ENCODE measurements at places on chromosomes 11 and 22. TPM values are rescaled to one million over a fixed set of nuclear protein-coding genes. Genes with fewer than 3 reads are reported as not detected.

DDIAS gene
- total RNA-seq = 2.6 TPM

SYNGR1 gene
- total RNA-seq = 32.6 TPM

VSIG10L2 gene
- total RNA-seq = 0.75 TPM

ANKK1 gene
- 1.4 TPM for total RNA-seq

ATXN10 gene
- total RNA-seq = 193 TPM

GRCh38 chr11:119365071-119365591 lies 16.4 kb downstream of the USP2 start:
- DNase-seq = no peak

DNA sequence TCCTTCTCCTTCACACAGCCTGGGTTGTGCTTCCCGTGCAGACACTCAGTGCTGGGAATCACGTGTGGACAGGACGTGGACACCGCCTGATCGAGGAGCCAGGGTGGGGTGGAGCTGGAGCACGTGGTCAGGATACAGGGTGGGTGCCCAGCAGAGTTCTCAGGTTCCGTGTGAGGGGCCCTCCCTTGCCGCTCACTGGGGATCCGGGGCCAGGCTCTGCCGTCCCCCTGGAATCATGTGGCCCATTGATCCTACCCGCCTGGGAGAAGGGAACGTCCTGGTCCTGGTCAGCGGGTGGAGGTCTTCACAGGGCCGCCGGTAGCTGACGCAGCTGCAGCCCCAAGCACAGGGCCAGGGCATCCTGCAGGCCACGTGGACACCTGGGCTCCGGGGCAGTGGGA lies 397.7 kb downstream of the TBC1D22A start:
- DNase-seq = no peak

GRCh38 chr11:40140560-40140959 lies 1318.9 kb downstream of the LRRC4C start:
- DNase-seq = no peak

GRCh38 chr22:35733036-35733435 lies 15.4 kb downstream of the APOL5 start:
- DNase-seq = no peak

GRCh38 chr11:76781807-76782530 lies 1.2 kb upstream of the TSKU start:
- DNase-seq = no peak

GRCh38 chr22:27488456-27489177 lies 312.9 kb downstream of the MN1 start:
- no peak for DNase-seq

GRCh38 chr11:97772705-97773104 lies 1248.0 kb upstream of the CNTN5 start:
- no peak for DNase-seq

- DNase-seq = no peak
Measured at GRCh38 chr11:118931571-118931970, 5.8 kb upstream of the BCL9L start.

GRCh38 chr11:8338138-8338537 lies 74.5 kb upstream of the LMO1 start:
- DNase-seq = no peak

DNA sequence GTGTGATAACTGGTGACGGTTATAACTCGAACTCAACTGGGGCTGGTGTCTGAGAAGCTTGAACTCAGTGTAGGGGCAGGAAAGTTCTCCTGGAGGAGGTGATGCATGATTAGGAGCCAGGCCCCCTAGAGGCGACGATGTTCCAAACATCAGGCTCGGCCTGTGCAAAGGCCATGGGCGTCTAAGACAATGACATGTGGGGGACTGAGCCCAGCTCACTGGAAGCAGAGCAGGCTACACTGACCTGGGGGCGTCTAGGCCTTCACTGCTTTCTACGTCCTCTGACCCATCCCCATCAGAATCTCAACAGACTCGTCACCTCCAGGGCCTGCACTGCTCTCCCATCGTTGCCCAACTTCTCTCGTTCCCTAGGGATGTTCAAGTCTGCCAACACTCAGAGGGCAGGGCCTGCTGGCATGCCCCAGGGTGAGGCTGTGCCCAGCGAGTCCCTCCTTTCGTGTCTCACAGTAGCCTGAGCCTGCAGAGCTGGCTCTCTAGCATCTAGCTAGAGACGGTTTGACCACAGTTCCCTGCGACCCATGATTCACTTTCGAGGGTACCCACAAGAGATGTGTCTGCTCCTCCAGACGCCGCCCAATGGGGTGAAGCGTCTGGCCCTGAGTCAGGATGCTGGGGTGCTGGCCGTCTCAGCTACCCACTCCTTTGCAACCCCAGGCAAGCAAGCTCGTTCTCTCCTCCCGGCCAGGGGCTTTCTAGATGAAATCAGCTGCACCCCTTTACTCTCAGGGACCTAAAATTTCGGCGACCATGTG lies 1.1 kb upstream of the ATG16L2 start:
- peak; percentile 56 for DNase-seq

DNA sequence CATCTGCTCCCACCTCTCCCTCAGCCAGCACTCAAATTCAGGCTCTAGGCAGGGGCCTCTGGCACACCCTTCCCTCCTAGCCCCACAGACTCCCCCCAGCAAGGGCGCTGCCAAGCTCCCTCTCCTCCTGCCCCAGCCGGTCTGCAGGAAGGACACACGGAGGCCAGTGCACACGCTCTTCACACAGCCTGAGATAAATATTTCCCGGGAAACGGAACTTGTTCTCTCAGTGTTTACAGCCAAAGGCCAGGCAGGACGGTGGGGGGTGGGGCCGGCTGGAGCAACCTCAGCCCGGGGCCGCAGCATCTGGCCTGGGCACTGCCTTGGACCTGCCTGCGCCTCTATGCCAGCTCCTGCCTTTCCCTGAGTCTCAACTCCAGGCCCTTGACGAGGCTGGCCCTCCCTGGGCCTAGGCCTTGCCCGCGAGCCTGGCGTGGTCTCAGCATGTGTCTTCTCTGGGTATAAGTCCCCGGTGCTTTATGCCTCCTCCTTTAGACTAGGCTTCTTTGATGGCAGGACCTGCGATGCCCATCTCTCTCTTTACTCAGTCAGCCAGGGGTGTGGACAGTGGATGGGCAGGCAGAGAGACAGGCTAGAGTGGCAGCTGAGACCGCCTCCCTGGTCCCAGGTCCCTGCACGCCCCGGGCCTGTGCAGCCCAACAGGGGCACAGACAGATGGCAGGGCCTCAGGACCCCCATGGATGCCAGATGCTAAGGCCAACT lies 48.4 kb downstream of the PDE2A start:
- peak; percentile 64 for DNase-seq

- DNase-seq = no peak
Measured at GRCh38 chr11:1651411-1651980, 21.9 kb downstream of the KRTAP5-5 start.

- no peak for DNase-seq
Measured at GRCh38 chr11:32266601-32267000, 168.7 kb downstream of the WT1 start.

- DNase-seq = no peak
Measured at GRCh38 chr11:62664405-62665074, 470 bp downstream of the C11orf98 start.

DNA sequence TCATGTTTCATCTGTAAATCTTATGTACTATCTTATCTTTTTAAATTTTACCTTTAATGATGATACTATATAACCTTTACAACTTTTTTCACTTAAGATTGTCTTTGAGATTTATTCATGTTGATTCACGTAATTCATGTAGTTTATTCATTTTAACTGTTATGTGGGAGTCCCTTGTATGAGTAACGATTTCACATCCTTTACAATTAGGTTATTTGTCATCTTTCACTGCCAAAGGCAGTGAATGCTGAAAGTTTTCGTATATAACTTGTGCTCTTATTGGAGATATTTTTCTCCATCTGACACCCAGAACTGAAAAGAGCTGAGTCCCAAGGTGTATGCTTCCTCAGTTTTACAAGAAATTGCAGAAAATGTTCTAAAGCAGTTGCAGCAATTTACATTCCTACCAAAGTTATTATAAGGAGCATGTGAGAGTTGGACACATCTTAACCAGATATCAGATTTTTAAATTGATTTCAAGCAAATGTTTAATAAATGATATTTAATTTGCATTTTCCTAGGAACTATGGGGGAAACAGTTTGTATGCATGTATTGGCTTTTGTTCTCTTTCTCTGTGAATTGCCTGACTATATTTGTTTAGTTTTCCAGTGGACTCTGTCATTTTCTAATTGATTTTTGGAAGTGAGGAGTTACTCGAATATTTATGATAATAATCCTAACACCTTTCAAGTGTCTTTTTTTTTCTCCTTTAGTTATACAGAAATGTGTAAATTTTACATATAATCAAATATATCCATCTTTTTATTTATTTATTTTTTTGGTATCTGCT lies 6.4 kb downstream of the ARL14EP start:
- DNase-seq = no peak

- DNase-seq = no peak
Measured at GRCh38 chr22:23210428-23211170, 30.3 kb downstream of the BCR start.

DNA sequence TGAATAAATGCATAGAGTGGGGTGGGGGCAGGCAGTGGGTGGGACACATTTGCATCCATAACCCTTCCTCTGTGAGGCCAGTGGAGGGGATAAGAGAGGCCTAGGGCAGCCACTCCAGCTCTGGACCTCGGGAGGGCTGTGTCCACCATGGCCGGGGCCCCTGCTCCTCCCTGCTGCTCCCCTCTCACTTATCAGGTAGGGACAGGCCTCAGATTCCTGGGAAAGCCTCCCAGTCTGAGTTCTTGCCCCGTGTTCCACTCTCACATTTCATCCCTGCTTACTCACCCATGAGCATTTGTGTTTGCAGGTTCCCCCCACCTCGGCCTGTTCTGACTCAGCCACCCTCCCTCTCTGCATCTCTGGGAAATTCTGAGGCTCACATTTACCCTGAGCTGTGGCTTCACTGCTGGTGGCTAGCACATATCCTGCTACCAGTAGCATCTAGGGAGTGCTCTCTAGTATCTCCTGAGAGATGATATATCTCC lies 128.7 kb upstream of the TOP3B start:
- no peak for DNase-seq

DNA sequence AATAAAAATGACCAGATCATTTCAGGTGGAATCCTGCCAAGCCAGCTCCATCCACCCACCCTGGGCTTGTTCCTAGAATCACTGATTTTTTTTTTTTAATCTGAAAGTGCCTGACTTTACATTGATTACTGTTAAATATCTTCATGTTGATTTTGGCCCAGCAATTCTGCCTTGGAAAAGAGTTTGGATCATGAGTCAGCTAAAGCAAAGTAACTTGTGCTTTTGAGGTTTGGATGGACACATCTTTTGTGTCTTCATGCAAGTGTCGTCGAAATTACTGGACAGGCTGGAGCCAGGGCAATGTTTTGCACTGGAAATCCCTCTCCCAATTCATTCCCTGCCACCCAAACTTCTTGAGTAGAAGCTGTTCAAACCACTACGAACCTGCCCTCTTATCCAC lies 164.0 kb upstream of the SYT13 start:
- DNase-seq = no peak

DNA sequence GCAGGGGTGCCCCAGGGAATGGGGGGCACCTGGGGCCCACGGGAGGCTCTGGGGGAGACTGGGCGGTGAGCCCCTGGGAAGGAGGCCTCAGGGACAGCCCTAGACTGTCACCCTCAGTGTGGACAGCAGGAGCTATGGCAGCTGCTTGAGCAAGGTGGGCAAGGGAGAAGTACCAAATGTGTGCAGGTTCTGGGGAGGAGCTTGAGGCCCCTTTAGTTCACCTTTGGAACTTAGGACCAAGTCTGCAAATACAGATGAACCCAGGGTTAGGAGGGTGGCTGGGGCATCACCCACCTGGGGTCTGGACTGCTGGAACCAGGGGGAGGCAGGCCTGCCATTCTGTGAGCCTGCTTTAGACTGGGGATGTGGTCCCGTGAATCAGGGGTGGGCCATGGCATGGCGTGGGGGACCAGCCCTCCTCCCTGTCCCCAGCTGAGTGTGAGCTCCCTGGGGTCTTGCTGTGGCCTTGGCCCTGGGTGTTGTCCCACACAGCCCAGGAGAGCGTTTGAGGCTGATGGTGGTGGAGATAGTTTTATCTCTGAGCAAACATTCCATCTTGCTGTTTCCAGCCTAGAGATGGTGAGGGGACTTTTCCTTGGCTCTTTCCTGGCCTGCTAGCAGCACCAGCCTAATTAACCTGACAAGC lies 122.3 kb downstream of the KCNQ1 start:
- no peak for DNase-seq

DNA sequence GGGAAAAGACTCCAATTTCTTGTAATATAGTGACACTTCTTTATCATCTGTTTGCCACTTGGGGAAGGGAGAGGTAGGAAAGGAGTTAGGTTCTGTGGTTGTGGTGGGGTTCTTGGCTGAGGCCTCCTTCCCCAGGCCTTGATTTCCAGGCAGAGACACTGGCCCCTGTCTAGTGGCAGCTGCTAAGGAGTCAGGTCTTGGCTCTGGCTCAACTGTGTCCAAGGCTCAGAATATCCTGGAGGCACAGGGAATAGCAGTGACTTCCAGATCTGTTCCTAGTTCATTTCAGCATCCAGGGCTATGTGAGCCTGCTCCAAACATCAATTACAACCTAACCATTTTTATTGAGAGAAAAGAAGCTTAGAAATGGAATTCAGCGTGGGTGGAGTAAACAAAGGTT lies 29.5 kb downstream of the PPFIBP2 start:
- DNase-seq = no peak

GRCh38 chr11:117633186-117633754 lies 163.7 kb downstream of the DSCAML1 start:
- no peak for DNase-seq

- no peak for DNase-seq
Measured at GRCh38 chr22:44865193-44866057, 113.0 kb downstream of the ARHGAP8 start.

GRCh38 chr11:69194396-69194795 lies 38.7 kb downstream of the SMIM38 start:
- DNase-seq = no peak

- DNase-seq = peak; percentile 44
Measured at GRCh38 chr11:121886005-121886734, 229.8 kb downstream of the BLID start.

DNA sequence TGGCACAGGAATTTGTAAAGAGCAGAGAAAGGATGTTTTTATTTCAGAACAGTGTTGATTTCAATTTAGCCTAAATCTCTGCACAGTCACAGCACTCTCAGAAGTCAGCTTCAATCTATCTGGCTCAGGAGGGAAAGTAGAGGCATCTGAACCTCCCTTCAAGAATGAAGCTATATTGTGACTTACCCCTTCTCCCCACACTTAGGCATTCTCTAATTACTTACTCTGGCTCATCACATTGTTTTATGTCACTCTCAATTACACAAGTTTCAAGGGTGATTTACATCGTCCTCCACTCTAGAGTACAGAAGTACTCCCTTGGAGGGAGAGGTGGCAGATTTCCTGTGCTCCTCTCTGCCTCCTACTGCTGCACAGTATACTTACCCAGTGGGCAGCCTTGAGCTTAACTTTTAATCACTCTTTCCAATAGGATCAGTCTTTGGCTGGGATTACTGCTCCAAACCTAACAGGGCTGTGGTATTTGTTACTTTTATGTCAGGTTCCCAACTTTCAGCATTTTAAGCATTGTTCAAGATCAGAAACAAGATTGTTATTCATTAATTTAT lies 211.4 kb downstream of the AASDHPPT start:
- DNase-seq = no peak

- no peak for DNase-seq
Measured at GRCh38 chr11:110883256-110883655, 171.0 kb upstream of the ARHGAP20 start.
